ENCODE measurements at places on chromosomes 1 and 21. TPM values are rescaled to one million over a fixed set of nuclear protein-coding genes. Genes with fewer than 3 reads are reported as not detected.

- no peak for DNase-seq
Observed at GRCh38 chr1:59314776-59315528, 18.1 kb downstream of the FGGY start.

DNA sequence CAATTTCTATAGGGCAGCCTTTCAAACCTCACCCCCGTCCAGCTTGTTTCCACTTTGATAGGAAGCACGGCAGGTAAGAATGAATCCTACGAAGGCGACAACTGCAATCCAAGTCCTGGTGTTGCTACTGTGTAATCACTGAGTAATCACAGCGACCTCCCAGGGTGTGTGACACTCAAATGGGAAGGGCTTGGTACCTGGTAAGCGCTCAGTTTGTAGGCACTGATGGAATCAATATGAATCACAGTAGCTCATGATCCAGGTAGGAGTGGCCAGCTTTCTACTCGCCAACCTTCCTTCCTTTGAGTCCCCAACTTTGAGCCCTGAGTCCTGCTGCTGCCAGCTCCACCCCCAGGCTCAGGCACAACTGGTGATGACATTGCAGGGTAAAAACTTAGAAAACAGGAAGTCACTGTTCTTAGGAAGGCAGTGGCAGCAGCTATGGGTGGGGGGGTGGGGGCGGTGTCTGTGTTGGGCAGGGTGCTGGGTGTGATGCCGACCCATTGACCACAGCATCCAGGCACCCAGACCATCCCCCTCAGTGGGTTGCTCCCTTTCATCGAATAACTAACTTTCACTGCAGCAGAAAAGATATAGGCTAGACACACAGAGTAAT, 70.7 kb downstream of the CD247 start:
- DNase-seq: no peak

GRCh38 chr21:44271558-44272283, 10.0 kb upstream of the DNMT3L start:
- DNase-seq: no peak

TPTE gene
- not detected for total RNA-seq

DNA sequence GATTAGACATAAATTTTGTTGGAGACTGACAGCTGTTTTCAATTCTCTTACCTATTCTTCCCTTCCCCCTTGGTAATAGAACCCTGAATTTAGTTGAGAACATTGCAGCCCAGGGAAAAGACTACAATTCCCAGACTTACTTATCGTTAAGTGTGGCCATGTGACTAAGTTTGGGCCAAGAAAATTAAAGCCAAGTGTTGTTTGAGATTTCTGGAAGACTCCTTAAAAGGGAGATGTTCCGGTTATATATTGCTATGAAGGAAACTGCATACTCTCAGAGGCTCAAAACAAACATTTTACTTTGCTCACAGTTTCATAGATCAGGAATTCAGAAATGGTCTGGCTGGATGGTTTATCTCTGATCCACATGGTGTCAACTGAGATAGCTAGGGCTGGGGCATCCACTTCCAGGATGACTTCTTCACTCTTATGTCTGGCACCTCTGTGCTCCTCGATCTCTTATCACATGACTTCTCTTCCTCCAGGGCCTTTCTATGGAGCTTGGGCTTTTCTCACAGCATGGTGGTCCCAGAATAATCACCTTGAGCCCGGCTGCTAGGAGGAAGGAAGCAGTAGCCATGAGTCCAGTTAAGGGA, 22.4 kb upstream of the CD34 start:
- no peak for DNase-seq

GRCh38 chr1:63537940-63538339, 14.6 kb downstream of the EFCAB7 start:
- DNase-seq: no peak

DNA sequence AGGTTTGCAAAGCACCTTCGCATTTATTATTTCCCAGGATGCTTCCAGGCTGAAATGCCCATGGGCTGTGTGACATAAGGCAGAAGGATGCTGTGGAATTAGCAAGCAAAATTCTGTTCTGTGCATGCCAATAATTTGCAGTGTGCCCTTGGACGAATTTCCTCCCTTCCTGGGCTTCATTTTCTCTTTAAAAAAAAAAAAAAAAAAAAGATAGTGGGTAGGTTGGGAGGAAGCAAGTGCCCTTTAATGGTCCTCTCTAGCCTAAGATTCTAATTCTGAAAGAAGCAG, 2.5 kb upstream of the ID3 start:
- DNase-seq: no peak

- peak; percentile 88 for DNase-seq
Observed at GRCh38 chr21:37071561-37072273, 1.2 kb downstream of the PIGP start.

DNA sequence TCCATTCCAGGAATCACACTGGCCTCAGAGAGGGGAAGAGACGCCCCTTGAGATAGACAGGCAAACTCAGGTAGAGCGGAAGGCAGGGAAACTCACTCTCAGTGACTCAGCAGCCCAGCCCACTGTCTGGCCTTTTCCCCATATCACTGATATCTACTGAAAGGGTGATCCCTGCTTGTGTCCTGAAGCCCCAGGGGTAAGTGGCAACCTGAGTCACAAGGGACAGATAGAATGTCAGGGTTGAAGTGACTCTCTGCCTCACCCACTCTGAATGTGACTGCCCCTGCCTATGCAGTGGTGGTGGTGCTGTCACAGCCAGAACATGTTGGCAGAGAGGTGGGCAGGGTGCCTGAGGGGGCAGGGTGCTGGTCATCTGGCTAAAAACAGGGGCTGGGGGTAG, 157.5 kb upstream of the FGGY start:
- DNase-seq: no peak

DNA sequence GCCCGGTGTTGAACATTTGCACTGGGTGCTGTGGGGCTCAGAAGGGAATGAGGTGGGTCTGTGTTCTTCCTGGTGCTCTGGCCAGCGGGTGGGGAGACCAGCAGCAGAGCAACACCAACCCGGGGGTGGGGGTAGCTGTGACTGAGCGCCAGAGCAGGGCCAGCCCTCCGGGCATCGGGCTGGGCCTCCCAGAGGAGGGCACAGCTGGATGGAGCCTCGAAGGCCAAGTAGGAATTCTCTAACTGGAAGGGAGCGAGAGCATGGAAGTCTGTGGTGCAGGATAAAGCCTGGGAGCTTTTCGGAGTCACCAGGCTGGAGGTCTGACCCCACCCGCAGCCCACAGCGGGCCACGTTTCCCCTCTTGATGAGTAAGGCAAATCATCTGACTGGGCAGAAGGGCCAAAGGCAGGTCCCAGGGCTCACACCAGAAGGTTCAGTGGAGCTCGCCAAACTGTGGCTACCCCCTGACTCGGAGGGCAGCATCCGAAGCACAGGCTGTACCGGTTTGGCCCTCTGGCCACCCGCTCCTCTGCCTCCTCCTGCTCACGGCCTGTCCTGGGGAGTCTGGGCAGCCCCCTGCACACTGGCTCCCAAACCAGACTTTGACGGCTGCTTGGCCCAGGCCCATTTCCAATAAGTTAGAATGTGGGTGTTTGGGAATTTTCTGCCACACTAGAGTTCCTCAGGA, 18.8 kb downstream of the SLC1A7 start:
- DNase-seq: peak; percentile 81

STMN1 gene
- 21.0 TPM for total RNA-seq

DNA sequence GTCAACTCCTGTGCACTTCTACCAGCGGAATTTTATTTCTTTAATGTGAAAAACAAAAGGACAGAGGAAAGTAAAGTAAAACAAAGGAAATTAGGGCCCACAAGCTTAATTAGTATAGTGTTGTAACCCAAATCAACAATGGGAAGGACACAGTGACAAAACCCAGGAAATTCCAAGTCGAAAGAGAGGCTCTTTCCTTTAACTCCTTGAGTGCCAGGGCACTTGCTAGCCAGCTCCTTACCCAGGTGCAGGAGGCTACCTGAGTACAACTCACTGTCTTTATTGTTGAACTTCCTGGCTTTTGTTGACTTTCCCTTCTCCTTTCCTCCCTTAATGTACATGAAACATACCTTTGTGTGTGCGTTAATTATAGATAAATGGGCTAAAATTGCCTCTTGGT, 55.0 kb downstream of the PEX14 start:
- no peak for DNase-seq

GRCh38 chr1:176183618-176184017, 23.5 kb downstream of the COP1 start:
- DNase-seq: no peak

- no peak for DNase-seq
Observed at GRCh38 chr1:156959414-156959813, 39.0 kb downstream of the LRRC71 start.

SH3BGR gene
- 43.2 TPM for total RNA-seq

SPRR2E gene
- not detected for total RNA-seq

CRYAA gene
- not detected for total RNA-seq

DNA sequence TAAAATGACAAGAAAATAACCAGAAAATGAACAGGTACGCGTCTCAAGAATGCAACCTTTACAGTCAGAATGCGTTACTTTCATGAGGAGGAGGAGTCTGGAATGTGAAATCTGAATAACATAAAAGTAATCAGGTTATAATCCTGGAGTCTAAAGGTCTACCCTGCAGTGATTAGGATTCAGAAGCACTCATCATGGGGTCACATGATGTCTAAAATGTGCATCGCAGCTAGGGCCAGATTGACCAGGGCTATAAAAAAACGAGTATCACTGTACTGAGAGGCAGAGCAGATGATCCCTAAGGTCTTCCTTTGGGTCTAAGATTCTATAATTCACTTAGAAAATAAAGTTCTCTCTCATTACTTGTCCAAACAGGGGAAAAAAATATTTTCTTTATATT, 7.4 kb downstream of the EIF2D start:
- no peak for DNase-seq

GRCh38 chr1:212498283-212499040, 65.7 kb downstream of the NENF start:
- DNase-seq: no peak

DNA sequence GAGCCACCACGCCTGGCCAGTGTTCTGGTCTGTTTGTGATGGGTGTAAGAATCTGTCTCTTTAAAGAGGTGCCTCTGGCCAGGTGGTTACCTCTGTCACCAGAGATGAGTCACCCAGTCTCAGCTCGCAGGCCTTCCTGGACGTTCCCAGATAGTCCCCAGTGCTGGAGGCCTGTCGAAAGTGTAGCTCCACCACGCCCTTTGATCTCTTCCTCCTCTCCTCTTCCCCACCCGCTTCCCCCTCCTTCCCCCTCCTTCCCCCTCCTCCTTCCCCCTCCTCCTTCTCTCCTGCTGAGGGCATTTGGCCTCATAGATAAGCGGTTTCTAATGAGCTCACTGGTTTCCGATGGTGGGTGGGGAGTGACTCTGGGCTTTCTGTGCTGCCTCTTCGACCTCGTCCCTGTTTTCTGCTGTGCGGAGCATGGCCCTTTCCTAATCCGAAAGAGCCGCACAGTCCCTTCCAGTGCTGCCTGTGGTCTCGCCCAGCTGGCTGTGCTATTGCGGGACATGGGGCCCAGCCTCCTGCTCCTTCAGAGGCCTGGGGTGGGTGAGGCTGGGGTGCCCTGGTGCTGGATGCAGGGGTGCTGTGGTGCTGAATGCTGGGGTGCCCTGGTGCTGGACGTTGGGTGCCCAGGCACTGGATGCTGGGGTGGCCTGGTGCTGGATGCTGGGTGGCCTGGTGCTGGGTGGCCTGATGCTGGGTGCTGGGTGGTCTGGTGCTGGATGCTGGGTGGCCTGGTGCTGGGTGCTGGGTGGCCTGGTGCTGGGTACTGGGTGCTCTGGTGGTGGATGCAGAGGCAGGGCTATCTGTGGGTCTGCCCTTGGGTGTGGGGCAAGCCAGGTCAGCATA, 19.2 kb downstream of the AGPAT3 start:
- DNase-seq: no peak

- DNase-seq: peak; percentile 75
Observed at GRCh38 chr1:108117945-108118902, 81.9 kb downstream of the SLC25A24 start.

GRCh38 chr1:81654657-81655056, 146.1 kb upstream of the ADGRL2 start:
- no peak for DNase-seq

DNA sequence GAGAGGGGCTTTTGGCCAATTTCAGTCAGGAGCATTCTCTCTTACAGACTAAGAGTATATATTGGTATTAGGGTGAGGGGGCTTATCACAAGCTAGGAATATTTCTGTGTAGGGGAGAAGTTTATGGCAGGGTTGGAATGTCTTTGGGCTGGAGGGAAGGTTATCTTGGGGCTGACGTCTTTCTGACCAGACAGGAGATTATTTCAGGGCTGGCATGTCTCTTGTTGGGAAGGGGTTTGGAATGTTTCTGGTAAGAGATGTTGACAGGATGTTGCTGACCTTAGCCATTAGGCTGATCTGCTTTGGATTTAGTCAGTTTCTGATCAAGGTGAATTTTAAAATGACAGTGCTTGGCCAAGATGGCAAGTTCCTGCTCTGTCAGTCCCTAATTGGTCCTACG, 17.8 kb upstream of the HSD3B1 start:
- no peak for DNase-seq

OR6N1 gene
- total RNA-seq: not detected

DNA sequence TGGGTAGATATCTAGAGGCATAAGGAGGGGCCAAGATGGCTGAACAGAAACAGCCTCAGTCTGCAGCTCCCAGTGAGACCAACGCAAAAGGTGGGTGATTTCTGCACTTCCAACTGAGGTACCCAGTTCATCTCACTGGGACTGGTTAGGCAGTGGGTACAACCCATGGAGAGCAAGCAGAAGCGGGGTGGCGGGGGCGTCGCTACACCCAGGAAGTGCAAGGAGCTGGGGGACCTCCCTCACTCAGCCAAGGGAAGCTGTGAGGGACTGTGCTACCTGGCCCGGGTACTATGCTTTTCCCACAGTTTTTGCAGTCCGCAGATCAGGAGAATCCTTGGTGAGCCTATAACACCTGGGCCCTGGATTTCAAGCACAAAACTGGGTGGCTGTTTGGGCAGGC, 26.0 kb downstream of the KIFAP3 start:
- DNase-seq: no peak

GRCh38 chr1:75338616-75339483, 204.7 kb downstream of the LHX8 start:
- no peak for DNase-seq

GRCh38 chr1:238123201-238123600, 232.5 kb upstream of the ZP4 start:
- DNase-seq: no peak

FAM177B gene
- total RNA-seq: not detected

DNA sequence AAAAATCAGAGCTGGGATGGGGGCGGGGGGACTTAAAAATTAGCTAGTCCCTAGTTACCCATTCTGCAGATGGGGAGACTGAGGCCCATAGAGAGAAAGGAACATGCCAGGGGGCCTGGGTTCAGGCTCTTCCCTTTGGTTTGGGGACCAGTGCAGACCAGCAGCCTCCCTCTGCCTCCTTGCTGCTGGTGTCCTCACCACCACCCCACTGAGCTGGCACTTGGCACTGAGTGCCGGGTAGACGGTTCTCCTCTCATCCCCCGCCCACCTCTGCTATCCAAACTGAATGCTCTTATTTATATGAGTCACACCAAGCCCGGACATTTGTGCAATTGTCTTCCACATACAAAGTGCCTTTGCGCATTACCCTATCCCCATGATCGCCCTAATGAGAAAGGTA, 39.2 kb downstream of the CAMK2N1 start:
- DNase-seq: no peak

DNA sequence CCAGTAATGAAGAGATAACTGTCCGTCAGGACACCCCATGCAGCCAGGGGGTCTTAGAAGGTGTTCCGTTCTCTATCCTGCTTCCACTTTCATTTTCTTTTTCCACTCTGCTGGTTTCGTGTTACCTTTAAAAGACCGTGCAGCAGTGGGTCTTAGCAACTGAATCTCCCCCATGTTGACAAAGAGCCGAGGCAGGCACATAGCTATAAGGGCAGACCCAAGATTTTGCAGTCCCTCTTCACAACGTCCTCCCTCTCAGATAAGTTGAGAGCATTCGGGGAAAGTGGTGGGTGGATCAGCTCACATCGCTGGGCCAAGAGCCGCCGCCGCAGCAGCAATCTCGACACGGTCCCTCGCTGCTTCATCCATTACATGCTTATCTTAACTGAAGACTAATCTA, 355.5 kb downstream of the LMO4 start:
- no peak for DNase-seq

KCNQ4 gene
- 1.7 TPM for total RNA-seq

Data from right atrium auricular region (tissue), 2 donors.